Stimulated activated CD4-positive, alpha-beta T cell treated with anti-CD3 and anti-CD28 coated beads, TNF-alpha, amount 100 ng/mL, for 4 hours (primary cell): ENCODE measurements at places on chromosomes 2 and 18.

- no peak for DNase-seq
Observed at GRCh38 chr2:117432746-117433145, 381.7 kb upstream of the DDX18 start.

DNA sequence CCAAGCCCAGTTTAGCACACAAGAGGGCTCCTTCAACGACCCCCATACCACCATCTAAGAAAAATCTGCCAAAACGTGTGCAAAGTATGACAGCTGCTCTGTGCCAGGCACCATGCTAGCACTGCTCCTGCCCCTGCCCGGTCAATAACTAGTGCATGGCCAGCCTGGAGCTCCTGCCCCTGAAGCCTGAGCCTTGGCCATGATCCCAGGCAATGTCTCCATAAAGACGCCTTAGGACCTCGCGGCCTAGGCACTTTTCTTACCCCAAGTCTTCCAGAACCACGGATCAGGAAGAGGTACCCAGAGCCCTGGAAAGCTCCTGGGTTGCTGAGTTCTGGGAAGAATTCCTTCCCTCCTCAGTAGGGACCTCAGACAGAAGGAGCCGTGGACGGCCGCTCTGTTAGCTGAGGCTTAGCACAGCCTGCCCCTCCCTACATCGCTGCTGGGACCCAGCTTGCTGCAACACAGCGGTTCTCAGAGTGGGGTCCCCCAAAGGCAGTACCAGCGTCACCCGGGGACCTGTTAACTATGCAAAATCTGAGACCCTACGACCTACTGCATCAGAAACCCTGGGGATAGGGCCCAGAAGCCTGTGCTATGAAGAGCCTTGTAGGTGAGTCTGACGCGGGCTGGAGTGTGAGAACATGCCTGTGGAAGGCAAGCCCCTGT lies 117.8 kb upstream of the TWIST2 start:
- DNase-seq: no peak

GRCh38 chr2:83370419-83370762 lies 1088.7 kb downstream of the SUCLG1 start:
- no peak for DNase-seq

DNA sequence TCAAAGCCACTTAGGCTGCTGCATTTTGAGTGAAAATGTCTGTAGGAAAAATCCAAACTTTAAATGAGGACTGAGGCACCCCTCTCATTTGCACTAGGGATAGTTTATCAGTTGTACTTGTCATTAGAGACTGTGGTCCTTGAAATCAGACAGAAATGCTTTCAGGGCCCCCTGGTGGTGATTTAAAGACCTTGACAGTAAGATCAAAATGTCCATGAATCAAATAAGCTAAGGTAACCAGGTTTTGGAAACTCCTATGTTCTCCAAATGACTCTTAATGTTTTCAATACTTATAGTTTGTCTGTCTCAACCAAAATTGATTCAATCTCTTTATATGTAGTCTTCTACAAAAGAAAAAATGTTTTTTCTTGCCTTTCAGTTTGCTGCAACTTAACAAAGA lies 28.8 kb upstream of the DDX18 start:
- DNase-seq: no peak

DNA sequence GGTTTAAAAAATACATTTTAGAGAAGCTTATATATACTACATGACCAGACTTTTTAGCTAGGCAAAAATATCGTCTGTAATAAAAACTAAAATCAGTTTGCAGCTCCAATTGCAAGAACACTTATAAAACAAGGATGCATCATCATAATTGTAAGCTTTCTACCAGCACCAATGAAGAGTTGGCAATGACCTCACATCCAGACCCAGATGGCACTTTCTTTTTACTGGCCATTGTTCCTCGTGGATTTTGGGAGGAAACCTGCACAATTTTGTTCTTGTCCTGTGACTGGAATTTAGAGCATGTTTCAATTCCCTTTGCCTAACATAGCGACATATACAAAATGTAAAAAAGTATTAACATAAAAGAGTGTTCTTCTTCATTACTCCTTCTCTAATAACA lies 174.3 kb downstream of the ZNF521 start:
- DNase-seq: no peak

DNA sequence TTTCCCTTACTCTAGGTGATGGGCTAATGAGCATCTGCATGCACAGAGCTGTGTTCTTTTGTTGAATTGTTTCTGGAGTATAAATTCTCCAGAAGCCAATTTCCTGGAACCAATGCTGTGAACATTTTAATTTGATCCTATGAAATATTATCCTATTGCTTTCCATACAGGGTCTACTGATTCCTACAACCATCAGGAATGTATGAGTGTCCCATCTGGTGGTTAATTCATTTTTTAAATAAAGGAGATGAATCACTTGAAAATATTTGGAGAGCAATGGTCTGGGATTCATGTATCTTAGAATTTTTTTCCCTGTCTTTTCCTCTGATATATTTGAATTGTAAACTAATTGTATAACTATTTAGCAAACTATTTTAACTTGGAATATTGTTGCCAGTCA lies 14.0 kb downstream of the KIF5C start:
- DNase-seq: no peak

- no peak for DNase-seq
Observed at GRCh38 chr2:142707318-142707717, 170.1 kb upstream of the KYNU start.

DNA sequence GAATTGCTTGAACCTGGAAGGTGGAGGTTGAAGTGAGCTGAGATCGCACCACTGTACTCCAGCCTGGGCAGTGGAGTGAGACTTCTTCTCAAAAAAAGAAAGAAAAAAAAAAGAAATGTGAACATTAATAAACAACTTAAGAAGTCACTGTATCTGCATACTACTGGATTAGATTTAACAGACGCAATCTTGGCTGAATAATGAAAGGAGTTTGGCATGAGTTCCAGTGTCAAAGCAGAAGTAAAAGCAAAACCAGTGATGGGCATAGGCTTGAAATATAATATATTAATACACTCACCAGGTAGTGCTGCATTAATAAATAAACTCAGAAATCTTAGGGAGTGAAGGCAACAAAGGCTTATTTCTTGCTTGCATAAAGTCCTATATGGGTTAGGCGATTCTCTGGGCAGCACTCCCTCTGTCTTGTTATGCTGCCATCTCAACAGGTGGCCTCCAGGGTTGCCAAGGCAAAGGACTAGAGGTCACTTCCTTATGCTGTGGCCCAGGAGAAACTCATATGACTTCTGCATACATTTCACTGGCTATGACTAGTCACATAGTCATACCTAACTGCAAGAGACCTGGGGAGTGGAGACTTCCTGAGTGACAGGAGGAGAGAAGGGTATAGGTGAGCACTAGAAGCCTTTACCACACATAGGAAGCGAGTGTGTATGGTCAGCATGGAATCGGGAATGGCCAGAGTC lies 296.2 kb upstream of the SPRED2 start:
- no peak for DNase-seq

DNA sequence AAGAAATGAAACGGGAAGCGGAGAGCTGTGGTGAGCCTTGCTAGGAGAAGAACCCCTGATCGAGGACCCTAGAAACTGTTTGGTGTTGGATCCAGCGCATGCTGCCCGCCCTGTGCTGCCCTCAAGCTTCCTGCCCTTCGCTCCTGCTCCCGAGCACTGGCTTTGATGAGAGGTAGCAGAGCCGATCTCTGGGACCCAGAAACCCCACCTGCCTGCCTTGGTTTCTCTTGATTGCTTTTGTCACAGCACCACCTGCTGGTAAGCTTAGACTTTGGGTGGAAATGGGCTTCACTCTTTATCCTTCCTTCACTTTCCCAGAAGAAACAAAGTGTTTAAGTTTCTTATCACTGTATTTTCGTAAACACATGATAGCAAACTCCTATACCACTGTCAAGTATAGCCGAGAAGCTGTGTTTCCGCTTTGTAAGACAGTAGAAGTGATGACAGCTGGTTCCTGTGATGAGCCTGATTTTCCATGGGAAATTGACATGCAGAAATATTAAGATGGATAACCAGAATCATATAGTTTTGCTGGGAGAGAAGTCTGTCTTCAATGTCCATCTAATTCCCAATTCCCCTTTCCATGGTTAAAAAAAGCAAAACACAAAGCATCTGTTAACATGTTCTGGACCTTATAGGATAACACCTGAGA lies 267.4 kb downstream of the PHLPP1 start:
- peak; percentile 26 for DNase-seq

DNA sequence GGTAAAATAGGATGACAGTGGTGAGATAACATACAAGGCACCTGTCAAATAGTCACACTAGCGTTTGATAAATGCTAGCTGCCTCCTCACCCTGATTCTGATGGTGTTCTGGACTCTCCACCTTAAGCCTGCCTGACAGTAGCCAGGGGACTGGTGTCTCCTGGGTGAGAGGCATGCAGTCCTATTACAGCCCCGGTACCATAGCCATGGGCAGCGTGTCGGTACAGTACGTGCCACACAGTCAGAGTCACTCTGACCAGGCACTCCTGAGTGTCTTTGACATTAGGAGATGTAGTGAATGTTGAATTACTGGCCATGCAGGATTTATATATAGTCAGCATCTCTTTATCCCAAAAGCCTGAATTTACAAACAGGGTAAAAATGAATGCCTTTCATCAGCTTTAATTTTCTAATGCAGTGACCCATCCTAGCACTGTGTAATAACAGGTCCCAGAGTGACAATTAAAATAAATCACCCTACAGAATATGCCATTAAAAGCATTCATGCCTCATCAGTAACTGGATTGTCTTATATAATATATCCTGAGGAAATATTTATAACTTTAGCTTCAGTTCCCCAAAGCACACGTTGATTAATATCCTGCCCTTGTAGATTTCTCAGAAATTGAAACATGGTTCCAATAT lies 760.3 kb upstream of the SOX11 start:
- DNase-seq: no peak

- no peak for DNase-seq
Observed at GRCh38 chr2:42169874-42170521, 845 bp downstream of the EML4 start.

DNA sequence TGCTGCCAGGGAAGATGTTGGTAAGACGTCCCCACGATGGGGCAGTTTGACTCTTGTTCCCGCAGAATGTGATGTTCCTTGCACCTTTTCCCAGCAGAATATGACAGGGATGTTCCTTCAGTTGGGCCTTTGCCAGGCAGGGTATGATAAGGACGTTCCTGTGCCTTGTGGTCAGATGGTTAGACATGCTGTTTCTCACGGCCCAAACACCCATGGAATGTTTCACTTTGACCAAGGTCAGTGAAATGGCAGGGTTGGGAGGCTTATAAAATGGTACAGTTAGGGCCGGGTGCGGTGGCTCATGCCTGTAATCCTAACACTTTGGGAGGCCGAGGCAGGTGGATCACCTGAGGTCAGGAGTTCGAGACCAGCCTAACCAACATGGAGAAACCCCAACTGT lies 40.3 kb upstream of the YPEL5 start:
- DNase-seq: no peak

GRCh38 chr18:36424741-36425142 lies 127.2 kb downstream of the FHOD3 start:
- no peak for DNase-seq

GRCh38 chr2:233693963-233694362 lies 1.3 kb downstream of the UGT1A6 start:
- no peak for DNase-seq

DNA sequence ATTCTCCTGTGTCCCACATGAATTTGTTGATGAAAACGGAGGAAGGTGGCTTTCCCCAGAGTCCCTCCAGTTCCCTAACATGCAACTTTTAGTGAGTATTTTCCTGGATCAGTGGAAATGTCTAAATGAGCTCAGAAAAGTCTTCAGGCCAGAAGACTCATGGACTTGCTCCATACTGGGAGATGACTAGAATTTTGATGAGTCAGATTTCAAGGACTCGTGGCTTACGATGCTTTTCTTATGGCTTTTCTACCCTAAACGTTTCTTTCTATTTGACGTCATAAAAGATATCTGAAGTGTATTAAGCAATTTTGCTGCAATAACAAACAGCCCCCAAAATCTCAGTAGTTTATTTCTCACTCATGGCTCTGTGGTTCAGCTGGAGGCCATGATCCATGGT lies 397.6 kb downstream of the FBXO15 start:
- DNase-seq: no peak

DNA sequence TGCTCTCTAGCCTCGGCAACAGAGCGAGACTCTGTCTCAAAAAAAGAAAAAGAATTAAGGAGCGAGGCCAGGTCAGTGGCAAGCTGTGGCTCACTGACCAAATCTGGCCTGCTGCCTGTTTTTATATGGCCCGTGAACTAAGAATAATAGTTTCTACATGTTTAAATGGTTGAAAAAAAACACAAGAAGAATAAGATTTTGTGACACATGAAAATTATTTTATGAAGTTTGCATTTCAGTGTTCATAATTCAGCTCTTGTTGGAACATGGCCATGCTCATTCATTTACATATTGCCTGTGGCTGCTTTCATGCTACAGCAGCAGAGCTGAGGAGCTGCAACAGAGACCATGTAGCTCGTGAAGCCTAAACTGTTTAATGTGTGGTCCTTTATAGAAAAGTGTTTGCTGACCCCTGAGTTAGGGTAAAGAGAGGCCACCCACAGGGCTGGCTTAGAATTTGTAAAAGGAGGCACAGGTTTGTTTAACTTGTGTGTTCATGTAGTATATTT lies 59.5 kb downstream of the MFSD6 start:
- DNase-seq: no peak

DNA sequence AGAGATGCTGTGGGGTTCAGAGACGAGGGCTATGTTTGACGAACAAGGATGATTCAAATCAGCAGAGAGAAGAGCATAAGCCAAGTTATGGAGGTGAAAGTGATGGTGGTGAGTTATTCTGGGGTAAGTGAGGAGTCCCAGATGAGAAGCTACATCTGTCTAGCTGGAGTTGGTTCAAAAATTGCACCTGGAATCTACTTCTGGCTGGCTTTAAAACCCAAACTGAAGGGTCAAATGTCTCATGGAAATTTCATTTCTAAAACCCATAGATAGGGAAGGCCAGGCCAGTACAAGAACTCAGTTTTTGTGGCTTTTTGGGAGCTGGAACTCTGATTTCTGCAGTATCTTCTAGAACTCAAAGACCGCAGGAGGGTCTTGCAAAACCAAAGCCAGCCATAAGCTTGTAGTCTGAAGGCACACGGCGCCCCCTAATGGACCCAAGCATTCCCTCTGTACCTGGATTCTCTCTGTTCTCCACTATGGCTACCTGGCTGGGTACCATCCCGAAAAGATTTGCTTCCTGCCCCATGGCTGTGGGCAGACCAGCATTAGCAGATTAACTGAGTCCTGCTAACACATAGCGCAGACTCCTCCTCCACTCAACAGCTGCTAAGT lies 229.1 kb upstream of the SLC14A2 start:
- DNase-seq: no peak

DNA sequence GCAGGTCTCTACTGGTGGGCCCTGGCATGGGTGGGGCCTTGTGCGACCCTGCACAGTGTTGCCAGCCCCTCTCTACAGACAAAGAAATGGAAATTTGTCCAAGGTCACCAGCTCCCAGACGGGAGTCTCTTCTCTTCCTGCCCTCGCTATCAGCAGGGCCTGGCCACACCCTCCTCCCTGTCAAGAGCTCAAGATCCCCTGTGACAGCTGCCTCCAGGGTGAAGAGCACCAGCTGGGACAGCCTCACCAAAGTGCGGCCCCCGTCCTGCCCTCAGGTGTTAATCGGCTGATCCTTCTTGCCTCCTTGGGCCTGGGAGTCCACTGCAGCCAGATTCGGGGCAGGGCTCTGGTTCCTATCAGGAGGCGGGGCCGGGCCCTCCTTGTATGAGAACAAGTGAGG lies 259.1 kb downstream of the TWIST2 start:
- no peak for DNase-seq

GRCh38 chr18:13451661-13452387 lies 233.3 kb downstream of the LDLRAD4 start:
- no peak for DNase-seq
